Stimulated activated CD4-positive, alpha-beta T cell treated with anti-CD3 and anti-CD28 coated beads, Interleukin-12 subunit alpha, Interleukin-12 subunit beta, amount 100 ng/mL, for 24 hours (primary cell): ENCODE measurements at places on chromosomes 3 and 15.
A peak's percentile ranks its signal among the peaks of the same experiment; 100 is the strongest.

DNA sequence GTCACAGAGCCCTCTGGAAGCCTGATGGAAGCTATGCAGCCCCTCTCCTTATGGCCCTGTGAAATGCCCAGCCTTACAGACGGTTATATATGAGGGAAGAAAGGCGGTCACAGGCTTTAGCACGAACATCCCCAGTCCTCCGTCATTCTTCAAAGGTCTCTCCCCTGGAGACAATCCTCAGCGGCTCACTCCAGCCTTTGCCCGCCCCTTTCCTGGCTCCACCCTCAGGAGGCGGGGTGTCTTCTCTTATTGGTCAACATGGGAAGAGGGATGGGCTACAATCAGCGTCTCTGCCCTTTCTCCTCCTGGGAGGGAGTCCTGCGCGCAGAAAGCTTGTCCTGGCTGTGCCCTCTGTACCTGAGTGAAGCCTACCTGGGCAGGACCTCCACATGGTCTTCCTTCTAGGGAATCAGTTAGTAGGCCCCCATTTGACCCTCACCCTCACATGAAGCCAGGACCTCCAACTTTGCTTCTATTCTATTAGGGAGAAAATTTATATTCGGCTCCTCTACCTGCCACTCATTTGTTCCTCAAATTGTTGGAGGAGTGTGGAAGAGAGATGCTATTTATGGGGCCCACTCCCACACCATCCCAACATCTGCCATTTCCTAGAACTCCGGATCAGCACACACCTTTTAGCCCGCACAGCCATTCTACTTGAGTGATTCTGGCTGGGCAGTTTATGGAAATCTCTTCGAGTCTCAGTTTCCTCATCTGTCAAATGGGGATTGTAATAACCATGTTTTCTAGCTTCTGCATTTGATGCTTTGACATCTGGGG is 112.9 kb upstream of the SLC6A11 start:
- peak; percentile 16 for DNase-seq

- DNase-seq: no peak
Observed at GRCh38 chr15:28124841-28125240, 25.7 kb upstream of the OCA2 start.

- DNase-seq: no peak
Observed at GRCh38 chr3:138945709-138946662, 951 bp downstream of the FOXL2 start.

DNA sequence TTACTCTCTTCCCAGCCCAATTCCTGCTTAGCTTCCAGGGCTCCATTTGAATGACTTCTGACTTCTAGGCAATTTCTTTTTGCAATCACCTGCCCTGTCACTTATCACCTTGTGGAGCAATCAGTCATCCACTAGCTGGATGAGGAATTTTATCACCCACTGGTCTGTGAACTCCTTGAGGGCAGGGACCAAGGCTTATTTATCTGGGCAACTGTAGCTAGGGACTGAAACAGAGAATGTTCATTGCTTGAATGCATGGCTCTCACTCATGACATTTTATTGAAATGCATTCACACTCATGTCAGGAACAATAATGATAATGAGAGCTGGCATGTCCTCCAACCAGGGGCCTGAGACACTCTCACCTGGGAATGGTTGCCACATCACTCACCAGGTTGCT is 15.5 kb downstream of the TNFAIP8L3 start:
- no peak for DNase-seq

DNA sequence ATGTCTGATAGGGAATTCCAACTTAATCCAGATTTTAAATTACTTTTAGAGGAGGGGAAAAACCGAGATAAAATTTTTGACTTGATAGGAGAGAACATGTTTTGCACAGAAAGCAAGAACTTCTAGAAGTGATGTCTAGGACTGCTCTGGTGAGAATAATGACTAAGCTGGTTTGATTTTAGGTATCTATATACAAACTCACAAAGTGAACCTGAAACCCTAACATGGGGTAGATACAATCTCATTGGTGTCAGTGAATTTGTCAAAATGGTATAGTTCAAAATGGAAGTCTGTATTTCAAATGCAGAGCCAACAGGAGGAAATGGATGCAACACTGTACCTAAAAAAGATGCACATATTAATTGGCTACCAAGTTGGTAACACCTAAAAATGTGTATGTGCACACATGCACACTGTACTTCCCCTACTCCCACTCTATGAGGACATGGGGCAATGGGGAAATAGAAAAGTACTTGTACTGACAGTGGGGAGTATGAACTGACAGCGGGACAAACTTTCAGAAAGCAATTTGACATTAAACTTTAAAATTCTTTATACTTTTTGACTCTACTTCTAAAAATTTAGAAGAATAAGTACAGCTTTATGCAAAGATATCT is 53.0 kb downstream of the NR1I2 start:
- DNase-seq: no peak

GRCh38 chr15:62494197-62494596 is 329.1 kb upstream of the C2CD4B start:
- DNase-seq: no peak

DNA sequence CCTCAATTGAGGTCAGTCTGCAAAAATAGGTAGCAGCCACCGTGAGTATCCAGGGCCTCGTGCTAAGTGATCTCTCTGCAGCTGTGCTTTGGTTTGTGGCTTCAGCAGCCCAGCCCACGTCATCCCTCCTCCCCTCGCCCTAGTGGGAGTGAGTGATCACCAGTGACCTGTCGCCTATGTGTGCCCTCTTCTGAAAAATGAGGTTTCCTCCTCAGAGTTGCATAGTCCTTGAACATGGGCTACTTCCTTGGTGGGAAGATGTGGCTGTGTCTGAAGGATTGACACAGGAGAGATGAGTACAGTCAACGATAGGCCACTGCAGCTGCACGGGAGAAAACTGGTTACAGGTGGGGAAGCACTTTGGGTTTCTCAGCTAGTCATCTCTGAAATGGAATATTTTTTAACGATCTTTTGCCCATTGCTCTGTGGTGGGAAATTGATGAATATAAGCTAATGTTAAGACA is 144.8 kb upstream of the BHLHE40 start:
- DNase-seq: no peak

GRCh38 chr3:171797265-171797679 is 13.0 kb downstream of the PLD1 start:
- no peak for DNase-seq

DNA sequence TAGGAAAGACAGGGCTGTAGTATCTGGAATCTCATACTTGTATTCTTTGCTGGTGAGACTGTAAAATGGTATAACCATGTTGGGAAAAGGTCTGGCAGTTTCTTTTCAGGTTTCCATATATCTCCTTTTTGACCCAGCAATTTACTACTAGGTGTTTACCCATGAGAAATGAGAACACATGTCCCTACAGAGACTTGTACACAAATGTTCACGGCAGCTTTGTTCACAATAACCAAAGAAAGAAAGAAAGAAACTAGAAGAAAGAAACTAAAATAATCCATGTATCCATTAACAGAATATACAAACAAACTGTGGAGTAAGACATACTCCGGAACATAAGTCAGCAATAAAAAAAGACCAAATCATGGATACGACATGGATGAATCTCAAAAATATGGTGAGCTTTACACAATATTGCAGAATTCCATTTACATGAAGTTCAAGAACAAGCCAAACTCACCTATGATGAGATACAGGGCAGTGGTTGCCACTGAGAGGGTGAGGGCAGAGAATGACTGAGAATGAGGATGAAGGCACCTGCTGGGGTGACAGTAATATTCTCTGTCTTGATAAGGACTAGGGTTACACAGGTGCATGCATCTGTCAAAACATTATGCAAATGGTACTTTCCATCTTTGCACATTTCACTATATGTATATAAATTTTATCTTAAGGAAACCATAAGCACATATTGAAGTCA is 2.7 kb downstream of the RFTN1 start:
- DNase-seq: no peak

- DNase-seq: no peak
Observed at GRCh38 chr15:84880007-84880406, 4.5 kb upstream of the SLC28A1 start.

DNA sequence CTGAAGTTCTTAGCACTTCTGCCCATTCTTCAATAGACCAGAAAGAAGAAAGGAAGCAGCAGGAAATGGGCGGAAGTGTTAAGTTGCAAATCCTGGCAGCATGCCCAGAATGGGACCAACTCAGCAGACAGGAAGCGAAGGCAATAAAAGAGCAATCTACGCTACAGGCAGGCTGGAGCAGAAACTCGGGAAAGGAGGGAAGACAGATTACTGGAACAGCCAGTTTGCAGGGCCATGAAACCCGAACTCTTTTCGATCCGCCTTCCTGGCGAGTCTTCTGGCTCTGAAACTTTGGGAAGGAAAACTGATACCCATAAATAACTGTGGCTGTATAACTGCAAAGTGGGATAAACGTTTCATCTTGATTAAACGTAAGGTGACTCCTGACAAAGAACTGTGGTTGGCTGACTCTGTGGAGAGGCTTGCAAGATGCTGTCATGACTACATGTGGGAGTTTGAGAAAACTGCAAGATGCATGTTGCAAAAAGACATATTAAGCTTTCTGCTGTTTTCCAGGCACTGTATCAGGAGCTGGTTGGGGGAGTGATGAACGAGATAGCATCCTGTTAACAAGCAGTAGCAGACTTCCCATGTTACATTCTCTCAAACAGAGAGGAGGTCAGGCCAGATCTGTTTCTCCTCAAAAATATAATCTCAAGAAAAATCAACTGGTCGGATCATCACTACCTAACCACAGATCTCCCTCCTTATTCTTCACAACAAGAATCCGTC is 67.8 kb downstream of the FMN1 start:
- DNase-seq: peak; percentile 55

GRCh38 chr3:90015688-90016356 is 908.4 kb downstream of the EPHA3 start:
- DNase-seq: no peak

DNA sequence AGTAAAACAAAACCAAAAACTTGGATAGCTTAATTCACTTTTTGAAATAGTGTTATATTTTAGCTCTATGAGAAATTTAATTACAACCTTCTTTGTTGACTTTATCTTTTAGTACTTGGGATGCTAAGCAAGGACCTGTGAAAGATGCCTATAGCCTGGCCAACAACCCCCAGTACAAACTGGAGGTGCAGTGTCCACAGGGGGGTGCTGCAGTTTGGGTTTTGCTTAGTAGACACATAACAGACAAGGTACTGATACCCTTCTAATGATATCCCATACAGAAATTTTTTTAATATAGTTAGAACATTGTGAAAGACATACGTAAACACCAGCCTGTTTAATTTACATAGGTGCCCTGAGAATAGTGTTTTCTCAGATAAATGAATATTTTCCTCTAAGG is 35.3 kb downstream of the CAPN7 start:
- DNase-seq: peak; percentile 18

- DNase-seq: no peak
Observed at GRCh38 chr3:17664923-17665322, 77.5 kb downstream of the TBC1D5 start.

DNA sequence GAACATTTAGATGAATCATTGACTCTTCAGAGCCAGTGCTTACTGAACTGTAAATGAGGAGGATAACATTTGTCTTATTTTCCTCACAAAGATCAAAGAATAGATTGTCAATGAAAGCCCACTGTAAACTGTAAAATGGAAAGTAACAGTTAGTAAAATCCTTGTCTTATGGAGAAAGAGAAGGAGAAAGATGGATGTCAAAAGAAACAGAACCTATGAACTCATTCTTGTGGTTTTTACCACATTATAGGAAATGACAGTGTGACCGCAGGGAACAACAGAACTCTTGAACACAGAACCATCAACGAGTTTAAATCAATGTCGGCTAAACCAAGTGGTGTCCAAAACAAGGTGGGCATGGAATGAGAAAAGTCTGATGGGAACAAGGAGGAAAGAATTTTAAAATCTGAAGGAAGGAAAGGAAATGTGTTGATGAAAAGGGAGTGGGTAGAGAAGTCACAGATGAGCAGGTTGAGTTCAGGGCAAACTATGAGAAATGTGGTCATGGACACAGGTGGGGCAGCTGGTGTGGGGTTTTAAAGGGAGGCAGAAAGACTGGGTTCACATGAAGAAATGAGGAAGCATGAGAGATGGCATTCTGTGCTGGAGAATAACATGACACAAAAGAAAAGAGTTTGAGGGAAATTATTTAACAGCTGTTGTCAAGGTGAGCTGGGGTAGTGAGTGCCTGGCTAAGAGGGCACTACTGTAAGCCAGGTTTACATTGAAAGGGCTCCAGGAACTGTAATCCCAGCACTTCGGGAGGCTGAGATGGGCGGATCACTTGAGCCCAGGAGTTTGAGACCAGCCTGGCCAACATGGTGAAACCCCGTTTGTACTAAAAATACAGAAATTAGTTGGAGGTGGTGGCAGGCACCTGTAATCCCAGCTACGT is 42.4 kb upstream of the ETV5 start:
- no peak for DNase-seq

DNA sequence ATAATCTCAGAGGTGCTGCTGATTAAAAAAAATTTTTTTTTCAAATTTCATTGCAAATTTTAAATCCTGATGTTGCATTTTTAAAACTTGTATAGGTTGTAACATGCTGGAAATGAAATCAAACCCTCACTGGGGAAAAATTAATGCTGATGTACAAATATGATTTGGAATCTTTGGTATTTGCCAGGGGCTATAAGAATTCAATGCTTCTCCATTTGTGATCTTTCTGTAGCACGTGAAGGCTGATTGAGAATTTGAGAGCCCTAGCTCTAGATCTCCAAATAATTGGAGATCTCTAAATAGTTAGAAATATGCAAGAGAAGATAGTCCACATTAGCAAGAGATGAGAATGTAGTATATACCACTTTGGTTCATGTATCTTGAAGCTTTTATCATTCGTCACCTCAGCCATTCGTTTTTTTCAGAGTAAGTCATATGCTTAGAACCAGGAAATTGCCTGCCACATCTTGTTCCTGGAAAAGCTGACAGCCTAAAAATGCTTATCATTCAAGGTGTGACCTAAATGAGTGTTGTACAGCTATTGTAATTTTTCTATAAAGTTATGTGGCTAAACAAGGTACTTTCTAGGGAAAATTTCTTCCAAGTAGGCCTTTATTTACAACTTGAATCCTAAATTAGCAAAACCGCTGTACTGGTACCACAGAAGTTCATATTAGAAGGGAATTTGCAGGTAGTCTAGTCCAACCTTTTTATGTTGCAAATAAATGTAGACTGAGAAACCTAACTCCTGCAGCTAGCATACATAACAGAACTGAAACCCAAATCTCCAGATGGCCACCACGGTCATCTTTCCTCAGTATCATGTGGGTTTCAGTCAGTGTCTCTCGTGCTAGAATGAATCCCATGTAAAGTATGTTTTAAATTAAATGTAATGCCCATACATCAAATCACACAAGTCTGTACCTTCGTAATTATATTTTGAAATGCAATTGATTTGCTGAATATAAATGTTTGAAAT is 48.5 kb downstream of the FNDC3B start:
- no peak for DNase-seq

- DNase-seq: peak; percentile 21
Observed at GRCh38 chr15:85667491-85668424, 127.0 kb downstream of the KLHL25 start.

DNA sequence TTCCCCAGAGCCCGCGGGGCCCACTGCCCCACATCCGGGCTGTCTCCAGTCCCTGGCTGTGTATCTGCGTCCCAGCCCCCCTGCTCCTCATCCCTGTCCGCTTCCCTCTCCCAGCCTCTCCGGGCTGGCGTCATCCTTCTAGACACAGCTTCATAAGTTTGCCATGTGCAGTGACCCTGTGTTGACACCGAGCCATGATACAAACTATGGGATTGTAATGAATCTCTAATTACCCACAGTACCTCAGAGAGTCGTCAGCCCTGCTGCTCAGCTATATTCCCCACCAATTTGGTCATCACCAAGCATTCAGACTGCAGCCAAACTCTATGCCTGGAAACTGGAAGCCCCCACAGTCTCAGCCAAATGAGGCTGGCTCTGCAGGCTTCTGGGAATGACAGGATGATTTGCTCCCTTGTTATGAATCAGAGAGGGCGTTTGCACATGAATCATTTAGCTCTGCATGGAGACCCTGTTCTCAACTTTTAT is 466.1 kb upstream of the ATP11B start:
- no peak for DNase-seq
